ENCODE measurements at places on chromosomes 2 and 18.

DNA sequence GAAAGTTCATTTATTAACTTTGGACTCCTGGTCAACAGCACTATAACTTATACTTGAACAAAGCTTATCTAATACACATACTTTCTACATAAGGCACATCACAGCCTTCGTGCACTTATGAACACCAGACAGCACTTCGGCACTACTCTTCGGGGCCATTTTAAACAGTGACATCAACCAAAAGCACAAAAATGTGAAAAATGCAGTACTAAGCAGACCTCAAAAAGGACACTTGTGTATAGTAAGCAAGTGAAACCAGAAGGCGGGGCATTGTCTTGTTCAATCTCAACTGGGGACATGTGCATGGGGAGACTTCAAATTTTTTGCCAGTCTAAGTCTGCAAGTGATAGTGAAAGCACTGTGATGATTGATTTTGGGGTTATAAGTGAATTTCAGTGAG is 163.0 kb downstream of the NCKAP5 start:
- no peak for DNase-seq

GRCh38 chr2:173511357-173511756 is 156.7 kb downstream of the CDCA7 start:
- DNase-seq, result no peak

DNA sequence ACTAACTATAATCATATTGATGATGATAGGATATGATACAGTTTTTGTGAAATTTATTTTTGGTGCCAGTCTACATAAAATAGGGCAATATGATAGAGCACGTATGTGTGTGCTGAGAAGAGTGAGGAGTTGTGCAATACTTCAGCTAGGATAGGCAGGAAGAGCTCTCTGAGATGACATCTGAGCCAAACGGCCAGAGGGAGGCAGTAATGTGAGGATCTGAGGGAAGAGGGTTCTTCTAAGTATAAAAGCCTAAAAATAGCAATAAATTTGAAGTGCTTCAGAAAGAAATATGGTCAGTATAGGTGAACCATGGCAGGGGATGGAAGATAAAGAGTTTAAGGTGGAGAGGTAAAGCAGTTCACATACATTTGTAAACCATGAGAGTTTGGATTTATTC is 102.5 kb downstream of the OLA1 start:
- DNase-seq, result no peak

DNA sequence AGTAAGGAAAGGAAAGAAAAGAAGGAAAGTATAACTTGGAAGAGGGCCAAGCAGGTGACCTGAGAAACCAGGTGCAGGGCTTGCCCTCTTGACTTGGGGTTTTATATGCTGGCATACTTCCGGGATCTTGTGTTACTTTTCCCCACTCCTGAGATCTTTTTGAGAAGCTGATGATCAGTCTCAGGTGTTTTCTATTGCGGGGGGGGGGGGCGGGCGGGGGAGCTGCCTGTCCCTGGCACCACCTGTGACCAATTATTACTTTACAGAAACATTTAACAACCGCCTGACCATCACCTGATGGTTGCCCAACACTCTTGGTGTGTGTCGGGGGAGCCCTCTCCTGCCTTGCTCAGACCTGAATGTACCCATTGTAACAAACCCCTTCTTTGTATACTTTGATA is 6.9 kb upstream of the CASP10 start:
- DNase-seq, result no peak

DNA sequence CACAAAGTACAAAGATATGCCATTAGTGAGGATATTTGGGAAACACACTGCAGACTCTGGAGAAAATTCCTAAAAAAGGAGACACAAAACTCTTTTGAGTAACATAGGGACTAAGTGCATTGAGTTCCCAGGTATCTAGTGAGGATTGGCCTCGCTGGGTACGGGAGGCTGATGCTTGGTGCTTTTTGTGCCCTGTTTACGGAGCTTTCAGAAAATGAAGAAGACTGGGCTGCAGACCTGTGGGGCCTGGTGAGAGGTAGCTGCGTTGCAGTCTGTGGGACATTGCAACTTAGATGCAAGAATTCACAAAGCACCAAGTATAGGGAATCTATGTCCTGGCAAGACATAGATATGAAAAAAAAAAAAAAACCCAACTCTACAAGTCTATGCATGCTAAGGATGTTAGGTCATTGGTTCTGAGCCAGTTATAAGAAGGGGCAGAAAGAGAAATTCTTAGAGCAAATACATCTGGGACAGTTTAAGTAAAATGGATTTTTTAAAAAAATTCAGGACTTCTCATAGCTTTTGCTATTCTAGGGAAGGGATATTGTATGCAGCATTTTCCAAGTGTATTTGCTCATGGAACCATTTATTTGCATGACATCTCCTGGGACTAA is 156.0 kb downstream of the SLC4A3 start:
- DNase-seq, result no peak

DNA sequence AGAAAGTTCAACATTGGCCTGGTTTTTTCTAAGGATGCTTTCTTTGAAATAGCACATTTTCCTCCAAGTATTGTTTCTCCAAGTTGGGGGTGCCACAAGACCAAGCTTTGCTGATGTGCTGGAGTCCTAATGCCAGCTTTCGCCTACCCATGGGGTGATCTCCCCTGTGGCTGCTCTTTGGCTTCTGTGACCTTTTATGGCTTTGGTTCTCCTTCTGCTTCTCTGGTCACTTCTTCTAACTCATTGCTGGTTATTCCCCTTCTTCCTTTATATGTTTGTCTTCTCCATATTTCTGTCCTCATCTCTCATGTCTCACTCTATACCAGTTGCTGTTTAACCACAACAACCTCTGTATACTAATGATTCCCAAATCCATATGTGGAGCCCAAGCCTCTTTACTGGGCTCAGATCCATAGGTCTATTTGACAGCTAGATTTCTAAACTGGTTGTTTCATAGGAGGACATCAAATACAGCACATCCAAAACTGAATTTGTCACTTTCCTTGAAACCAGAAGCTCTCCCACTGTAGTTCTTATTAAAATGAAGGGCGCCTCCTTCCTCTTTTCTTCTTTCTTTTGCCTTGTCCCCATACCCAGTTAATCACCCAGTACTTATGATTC is 23.1 kb downstream of the APOB start:
- no peak for DNase-seq

DNA sequence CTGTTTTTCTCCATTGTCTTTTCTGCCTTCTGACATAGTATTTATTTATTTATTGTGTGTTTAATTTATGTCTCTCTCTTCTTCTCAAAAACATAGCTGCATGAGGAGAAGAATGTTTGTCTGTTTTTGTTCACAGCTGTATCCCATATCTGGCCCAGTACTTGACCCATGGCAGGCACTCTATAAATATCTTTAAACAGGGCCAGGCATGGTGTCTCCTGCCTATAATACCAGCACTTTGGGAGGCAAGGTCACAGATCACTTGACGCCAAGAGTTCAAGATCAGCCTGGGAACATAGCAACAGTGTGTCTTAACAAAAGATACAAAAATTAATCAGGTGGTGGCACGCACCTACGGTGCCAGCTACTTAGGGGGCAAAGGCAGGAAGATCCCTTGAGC is 361.3 kb upstream of the KLHL29 start:
- DNase-seq, result no peak

DNA sequence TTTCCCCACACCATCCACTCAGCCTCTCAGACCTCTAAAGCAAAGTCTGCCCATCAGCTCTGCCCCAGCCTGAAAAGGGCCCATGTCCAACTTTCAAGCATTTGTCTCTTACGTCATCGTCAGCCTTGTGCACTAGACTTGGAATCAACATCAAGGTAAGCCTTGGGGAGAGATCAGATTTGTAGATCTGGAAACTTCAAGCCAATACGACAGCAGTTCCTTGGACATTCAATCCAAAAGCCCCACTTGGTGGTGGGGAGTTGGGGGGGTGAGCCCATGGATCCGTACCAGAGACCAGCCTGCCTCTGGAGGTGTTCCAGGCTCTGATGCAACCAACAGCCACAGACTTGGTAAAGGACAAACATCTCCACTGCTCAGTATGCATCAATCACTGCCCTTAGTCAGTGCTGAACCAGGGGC is 206.8 kb upstream of the MEIS1 start:
- DNase-seq, result no peak

All from OCI-LY7 (cell line).